ENCODE measurements at places on chromosomes 6 and 20.

DNA sequence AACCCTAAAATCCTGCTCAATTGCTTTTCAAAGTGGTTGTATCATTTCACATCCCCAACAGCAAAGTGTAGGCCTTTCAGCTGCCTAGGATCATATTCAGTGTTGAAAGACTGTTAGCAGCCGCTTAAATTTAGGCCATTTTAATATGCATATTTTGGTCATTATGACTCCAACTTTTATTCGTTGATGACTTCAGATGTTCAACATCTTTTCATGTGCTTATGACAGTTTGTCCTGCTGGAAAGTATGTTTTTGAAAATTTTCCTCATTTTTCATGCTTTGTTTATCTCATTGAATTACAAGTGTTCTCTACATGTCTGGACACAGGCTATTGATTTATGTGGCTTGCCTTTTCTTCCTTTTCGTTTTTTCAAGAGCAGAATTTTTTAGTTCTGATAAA lies 244.0 kb downstream of the THBS2 start:
- DNase-seq = no peak

- no peak for DNase-seq
Observed at GRCh38 chr6:111631018-111631417, 25.3 kb upstream of the TRAF3IP2 start.

DNA sequence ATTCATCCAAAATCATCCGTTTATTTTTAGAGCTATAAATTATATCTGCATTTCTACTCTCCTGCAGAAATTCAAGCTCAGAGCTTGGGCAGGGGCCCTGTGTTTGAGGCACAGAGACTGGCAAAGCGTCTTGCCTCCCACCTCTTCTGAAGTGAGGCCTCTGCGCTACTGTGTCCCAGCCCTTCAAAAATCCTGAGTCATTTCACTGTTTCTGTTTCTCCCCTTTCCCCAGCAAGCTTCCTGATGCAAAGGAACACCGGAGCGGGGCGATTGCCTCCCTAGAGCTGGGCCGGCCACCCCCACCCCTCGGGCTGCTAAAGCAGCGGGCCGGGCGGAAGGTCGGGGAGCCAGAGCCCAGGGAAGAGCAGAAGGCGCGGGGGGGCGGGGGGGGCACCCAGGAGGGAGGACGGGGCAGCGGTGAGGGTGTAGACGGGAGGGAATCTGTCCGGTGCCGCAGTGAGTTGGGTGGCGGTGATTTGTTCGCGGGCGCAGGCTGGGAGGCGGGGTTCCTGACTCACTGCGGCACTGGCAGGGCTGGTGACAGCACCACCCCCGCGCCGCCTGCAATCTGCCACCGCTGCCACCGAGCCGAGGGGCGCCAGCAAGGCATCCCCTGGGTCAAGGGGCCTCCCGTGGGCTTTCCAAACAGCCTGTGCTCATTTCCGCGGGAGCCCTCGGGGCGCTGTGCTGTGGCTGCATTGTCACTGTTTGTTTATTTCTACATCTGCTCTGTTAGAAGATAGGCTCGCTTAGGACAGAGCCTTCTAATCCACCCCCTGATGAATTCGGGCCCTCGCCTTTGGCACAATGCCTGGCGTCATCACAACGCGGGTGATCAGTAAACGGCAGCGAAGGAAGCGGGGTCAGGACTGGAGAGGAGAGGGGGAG lies 46.5 kb upstream of the SNAP25 start:
- peak; percentile 89 for DNase-seq

DNA sequence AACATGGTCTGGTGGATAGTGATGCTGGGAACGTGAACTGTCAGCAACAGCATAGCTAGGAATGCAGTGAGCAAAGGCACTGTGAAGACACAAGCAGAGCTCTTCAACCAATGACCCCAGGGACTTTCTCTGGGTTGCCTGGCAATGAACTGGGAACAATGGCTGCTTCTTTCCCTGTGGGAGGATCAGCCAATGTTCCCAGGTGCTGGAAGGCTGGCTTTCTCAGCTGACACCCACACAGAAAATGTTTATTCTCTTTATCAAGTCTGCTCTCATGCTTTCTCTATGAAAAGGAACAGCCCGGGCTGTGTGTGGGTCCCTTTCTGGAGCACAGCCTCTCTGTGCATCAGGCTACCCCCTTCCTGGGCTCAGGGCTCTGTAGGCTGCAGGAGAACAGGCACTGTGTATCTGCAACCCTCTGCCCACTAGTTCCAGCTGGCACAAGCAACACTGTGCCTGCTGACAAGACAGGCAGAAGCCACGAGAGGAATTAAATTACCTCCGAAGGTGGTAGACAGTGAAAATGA lies 54.2 kb downstream of the HFE start:
- peak; percentile 36 for DNase-seq

DNA sequence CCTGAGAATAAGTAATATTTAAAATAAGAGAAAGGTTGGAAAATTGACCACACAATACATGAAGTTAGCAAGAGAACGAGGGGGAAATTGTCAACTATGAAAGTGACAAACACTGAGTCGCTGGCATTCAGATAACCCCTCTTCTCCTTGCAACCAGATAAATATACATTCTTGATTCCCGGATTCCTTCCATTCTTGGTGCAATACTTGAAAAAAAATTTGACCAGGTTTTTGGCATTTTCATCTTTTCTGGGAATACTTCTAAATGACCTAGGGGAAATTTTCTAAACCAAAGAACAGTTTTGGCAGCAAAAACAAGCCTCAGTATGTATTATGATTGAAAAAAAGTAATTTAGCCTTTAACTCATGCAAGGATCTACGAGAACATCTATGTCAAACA lies 164.0 kb downstream of the PDE7B start:
- no peak for DNase-seq

DNA sequence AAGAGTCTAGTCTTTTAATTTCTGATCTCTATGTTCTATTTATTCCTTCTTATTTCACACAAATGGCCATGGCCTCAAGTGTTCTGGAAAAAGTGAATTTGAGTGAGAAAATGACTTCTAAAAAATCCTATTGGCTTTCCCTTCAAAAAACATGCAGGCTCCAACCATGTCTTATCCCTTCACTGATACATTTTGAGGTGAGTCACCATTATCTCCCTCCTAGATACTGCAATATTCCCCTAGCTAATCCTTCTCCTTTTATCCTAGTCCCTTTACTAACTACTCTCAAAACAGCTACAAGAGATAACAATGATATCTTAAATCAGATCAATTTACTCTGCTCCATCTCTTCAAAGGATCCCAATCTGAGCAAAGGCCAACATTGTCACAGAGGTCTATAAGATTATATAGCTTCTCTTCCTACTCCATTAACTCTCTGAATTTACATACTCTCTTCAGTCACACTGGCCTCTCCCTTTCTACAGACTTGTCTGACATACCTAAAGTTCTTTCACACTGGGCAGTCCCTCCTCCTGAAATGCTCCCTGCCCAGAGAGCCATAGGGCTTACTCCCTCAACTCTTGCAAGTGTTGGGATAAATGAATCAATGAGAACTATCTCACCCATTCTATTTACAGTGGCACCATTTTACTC lies 129.2 kb downstream of the TENT5A start:
- DNase-seq = no peak

- DNase-seq = no peak
Observed at GRCh38 chr20:25353747-25354705, 36.6 kb downstream of the ABHD12 start.

- no peak for DNase-seq
Observed at GRCh38 chr6:15436451-15436850, 190.6 kb downstream of the JARID2 start.

DNA sequence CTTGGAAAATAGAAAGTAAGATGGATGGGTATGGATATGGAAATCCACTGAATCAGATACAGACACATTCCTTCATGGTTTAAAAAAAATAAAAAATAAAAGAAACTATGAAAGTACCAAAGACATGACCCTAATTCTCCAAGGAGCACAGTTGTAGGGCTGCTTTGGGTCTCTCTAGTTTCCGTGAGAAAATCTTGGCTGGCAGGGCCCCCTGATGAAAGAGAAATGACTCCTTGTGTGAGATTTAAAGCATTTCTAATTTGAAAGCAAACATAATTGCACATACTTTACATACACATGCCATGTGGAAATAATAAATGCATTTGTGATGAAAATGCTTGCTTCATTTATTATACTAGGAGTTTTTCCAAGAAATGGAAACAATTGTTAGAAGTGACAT lies 593.9 kb upstream of the BTBD3 start:
- DNase-seq = no peak

- no peak for DNase-seq
Observed at GRCh38 chr20:59723607-59724456, 119.5 kb downstream of the PHACTR3 start.

- DNase-seq = no peak
Observed at GRCh38 chr6:98808541-98809210, 25.7 kb upstream of the POU3F2 start.

- no peak for DNase-seq
Observed at GRCh38 chr20:9629831-9630230, 115.4 kb downstream of the LAMP5 start.

- DNase-seq = no peak
Observed at GRCh38 chr20:20737158-20737557, 24.7 kb upstream of the RALGAPA2 start.

DNA sequence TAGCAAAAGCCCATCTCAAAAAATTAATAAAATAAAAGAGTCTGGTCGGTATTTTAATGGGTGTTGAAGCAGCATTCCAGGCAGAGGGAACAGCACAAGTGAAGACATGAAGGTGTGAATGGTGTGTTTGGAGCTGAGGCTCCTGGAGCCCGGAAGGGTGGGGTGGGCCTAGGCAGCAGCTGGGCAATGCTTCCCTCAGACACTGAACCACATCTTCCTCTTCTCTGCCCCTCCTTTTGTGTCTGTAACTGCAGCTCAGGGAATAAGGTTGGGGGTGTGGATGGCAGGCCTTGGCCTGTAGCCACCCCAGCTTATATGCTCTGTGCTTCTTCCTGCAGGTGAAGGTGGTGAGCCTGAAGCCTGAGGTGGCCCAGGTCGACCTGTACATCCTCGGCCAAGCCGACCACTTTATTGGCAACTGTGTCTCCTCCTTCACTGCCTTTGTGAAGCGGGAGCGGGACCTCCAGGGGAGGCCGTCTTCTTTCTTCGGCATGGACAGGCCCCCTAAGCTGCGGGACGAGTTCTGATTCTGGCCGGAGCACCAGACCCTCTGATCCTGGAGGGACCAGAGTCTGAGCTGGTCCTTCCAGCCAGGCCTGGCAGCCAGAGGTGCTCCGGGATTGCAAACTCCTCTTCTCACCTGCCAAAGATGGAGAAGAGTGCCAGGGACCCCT lies 26.6 kb downstream of the POFUT1 start:
- DNase-seq = no peak

DNA sequence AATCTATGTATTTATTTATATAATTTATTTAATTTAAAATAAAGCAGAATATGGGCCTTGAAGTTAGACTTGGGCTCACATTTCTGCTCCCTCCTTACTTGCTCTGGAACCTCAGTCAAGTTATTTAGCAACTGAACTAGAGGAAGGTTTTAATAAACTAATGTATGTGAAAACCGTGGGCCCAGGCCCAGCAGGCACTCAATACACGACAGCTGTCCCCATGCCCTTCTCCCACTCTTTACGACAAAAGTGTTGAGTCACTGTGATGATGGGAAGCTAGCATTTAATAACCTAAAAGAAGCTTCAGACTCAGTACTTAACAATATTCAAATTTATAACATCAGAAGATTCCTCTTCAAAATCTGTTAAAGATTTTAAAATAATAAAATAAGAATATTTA lies 46.7 kb downstream of the SERAC1 start:
- DNase-seq = peak; percentile 36

- no peak for DNase-seq
Observed at GRCh38 chr6:136968837-136969236, 46.7 kb downstream of the SLC35D3 start.

DNA sequence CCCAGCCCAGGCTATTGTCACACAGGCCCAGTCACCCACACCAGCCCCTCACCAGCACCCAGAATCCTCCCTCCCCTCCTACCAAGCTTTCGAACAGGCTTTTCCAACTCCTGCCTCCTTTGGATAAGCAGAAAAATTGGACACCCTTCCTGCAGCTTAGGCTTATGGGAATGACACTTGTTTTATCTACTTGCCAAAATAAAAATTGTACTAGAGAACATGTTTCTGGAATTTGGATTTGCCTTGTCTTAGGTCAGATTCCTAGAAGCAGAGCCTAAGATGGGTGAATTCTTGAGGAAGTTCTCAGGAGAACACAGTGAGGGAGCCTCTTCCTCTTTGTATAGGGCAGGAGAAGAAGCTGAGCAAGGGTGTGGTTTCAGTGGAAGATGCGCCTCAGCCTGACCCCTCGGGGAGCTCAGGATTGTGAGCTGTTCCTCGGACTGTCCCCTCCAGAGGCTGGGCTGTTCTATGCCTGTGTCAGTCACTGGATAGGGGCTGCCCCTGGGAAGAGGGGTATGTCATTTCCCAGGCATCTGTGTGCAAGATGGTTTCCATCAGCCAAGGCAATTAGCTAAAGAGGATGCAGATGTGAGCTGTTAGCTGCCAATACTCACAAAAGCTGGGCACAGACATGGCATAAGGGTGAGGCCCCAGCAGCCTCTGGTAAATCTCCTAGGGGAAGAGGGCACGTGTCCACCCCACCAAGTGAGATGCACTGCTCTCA lies 33.9 kb downstream of the ITPR3 start:
- no peak for DNase-seq

- DNase-seq = peak; percentile 49
Observed at GRCh38 chr6:24719125-24719971, at the start of gene C6orf62. TSS of gene C6orf62 (minus strand) at chr6:24719154. CDS start at chr6:24718668, 486 bp downstream.

GRCh38 chr6:88775866-88776571 lies 187.4 kb downstream of the RNGTT start:
- DNase-seq = no peak

DNA sequence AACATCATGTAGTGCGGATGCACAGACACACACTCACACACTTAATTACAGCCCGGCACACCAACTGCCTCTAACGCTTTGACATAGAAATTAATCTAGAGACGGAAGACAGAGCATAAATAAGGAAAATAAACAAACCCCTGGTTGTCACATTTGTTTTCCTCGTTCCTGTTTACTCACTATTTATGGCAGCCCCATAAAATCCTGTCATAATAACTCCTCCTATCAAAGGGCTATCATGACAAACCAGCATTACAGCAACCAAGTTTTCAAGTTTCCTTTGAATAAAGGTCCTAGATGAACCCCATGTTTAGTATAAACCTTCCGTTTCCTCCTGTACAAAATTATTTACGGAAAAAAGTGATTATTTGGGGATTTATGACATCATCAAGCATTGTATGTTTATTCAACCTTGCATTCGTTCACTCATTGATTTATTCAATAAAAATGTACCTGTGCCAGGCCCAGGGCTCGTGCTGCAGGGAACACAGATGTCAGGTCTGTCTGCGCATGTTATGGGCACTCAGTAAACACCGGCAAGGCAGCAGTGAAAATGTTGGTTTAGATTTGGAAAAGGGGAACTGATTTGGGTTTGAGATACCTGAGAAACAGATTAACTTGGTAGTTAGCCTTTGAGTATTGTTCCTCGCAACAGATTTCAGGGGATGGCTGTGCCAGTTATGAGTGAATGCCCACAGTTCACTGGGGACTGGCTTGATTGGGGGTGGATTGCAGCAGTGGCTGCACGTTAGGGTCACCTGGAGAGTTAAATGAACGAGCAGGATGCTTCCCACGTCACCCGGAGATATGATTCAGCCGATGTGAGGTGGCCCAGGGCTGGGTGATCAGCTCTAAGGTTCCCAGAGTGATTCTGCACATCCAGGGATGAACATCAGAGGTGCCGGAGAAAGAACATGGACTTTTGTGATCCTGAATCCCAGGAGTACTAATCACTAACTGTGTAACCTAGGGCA lies 295.3 kb upstream of the FOXQ1 start:
- DNase-seq = no peak

GRCh38 chr6:11653028-11653583 lies 115.6 kb downstream of the TMEM170B start:
- no peak for DNase-seq

- no peak for DNase-seq
Observed at GRCh38 chr6:144408161-144408560, 123.0 kb downstream of the UTRN start.

- DNase-seq = no peak
Observed at GRCh38 chr20:38640521-38640920, 38.9 kb downstream of the ARHGAP40 start.
